ENCODE measurements at places on chromosomes 5 and 9.
A peak's percentile ranks its signal among the peaks of the same experiment; 100 is the strongest.

DNA sequence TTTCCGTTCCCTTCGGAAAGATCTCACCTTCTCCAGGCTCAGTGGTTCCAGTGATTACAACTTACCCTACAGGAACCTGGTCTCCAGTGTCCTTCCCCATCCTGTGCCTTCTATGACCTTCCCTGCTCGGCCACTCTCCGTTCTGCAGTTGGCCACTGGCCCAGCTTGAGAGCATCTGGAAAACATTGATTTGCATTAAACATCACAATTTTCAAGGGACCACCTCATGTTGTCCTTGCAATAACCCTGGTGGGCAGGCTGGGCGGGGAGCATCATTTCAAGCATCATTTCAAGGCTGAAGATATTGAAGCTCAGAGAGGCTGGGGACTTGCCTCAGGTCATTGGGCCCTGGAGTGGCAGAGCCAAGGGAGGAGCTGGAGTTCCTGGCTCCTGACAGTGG, 177.4 kb downstream of the SEC61B start:
- DNase-seq = no peak

DNA sequence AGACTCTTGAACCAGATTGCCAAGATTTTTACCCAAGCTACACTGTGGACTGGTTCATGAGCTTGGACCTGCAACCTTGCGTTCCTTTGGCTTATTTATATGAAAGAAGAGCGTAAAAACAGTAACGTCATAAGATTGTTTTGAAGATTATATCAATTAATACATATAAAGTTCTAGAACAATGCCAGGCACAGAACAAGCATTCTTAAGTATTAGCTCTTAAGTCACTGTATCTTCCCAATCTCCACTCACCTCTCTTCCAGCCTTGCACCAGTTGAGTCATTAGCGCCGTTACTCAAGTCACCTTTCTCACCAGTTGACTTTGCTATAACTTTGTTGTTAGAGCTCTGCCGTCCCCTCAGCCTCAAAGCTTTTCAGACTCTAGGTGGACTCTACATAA, 415.7 kb downstream of the PLK2 start:
- DNase-seq = no peak

DNA sequence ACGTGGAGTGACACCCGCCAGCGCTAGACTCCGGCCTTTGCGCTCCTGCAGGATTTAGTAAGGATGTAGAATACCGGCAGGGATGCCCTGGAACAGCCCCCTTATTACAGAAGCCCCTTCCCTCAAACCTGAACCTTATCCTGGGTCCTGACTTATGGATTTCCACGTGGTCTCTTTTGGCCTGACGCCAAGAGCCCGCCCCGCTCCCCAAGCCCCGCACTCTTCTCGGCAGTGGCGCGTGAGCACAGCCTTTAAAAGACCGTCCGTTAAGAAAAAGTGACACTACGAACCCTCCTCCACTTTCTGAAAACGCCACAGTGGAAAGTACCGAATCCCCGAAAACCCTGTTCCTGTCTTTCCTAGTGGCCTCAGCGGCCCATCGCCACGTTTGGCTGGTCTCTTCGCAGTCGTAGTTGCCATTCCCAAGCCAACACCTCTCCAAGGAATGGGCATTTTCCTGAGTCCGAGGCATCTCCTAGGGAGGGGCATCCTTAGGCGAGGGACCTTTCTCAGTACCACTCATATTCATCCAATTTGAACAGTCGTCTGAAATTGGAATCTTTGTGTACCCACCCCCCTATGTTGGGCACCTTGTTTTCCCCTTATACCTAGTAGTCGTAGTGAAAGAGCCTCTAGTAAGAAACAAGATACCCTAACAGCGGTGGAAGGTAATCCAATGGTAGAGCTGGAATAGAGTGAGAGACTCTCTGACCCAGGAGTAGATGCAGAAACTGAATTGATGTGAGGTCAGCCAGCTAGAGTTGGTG, 732 bp upstream of the MCIDAS start:
- no peak for DNase-seq

DNA sequence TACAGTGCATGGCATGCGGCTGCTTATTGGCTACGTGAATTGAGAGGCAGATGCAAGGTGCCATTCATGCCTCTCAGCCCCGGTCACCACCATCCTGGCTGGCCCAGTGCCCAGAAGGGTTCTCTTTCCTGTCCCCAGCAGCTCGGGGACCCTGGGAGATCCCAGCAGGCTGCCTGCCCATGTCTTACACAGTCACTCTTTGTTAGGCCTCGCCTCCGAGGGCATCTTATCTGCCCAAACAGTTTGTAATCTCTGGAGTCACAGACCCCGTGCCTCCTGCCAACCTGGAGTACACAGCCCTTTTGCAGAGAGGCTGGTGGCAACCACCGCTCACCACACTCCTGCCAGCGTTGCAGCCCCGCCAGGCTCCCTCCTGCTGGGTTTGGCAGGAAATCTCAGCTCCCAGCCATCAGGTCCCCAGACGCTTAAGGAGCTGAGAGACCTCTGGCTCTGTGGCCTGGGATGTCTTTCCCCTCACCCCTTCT, 7.0 kb upstream of the AK1 start:
- DNase-seq = no peak

DNA sequence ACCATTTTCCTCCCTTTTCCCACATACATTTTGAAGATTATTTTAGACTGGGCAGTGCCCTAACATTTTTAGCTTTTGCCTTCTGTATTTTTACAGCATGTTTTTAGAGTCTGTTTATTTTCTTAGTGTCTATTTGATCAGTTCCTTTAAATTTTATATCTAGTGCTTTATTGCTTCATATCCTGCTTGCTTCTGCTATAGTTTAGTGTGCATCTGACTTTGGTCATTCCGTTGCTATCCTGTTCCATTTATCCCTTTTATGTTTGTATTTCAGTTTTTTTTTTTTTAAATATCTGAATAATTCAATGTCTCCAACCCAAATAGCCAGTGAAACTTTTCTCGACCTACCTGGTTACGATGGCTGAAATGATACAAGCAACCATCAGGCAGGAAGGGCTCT, 203.8 kb downstream of the ARHGAP26 start:
- no peak for DNase-seq

- no peak for DNase-seq
Observed at GRCh38 chr9:10232352-10232930, 380.4 kb downstream of the PTPRD start.

DNA sequence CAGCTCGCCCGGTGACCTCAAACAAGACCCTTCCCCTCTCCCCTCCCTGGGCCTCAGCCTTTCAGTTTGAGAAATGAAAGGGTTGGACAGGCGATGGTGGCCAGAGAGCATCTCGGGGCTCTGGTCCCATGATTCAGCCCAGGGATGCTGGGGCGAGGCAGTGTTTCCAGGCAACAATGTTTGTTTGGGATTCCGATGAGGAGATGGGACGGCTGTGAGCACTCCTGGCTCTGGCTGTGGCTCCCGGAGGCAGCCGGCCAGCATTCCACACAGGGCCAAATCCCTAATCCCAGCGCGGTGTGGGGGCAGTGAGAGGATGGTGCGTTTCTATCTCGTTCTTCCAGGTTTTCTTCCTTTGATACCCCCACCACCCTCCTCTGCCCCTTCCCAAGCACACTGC, 66.0 kb downstream of the HMCN2 start:
- no peak for DNase-seq

DNA sequence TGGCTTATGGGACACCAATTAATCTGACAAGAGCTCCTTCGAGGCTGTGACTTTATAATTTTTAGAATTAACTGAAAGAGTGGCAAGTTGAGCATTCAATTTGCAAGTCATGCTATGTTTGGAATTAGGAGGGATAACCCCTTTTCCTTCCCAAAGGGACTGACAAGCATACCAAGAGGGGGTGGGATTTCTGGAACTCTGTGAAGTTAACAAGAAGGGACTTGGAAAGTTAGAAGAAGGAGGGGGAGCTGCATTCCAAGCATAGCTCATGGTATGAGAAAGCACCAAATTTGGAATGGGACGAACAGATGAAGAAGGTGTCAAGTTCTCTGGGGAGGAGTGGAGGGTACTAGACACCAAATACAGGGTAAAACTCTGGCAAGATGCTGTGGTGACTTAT, 8.9 kb upstream of the PALM2AKAP2 start:
- no peak for DNase-seq

GRCh38 chr9:86731511-86732063, 215.7 kb downstream of the GAS1 start:
- DNase-seq = no peak

DNA sequence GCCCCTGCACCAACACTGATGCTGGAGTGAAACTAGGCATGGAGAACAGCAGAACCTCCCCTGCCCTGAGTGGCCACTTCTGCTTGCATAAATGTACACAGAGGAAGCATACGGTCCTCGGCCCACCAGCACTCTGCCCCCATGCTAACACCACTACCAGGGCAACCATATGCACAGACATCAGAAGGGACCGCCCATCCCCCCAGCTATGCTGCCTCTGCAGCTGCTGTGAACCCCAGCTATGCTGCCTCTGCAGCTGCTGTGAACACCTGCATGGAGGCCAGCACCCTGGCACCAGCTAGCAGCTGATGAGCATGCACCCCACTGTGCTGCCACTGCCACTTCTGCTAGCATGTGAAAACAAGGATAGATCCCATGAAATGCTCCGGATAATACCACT, 250.3 kb downstream of the TUSC1 start:
- no peak for DNase-seq

- DNase-seq = no peak
Observed at GRCh38 chr5:87347272-87347671, 65.5 kb downstream of the CCNH start.

DNA sequence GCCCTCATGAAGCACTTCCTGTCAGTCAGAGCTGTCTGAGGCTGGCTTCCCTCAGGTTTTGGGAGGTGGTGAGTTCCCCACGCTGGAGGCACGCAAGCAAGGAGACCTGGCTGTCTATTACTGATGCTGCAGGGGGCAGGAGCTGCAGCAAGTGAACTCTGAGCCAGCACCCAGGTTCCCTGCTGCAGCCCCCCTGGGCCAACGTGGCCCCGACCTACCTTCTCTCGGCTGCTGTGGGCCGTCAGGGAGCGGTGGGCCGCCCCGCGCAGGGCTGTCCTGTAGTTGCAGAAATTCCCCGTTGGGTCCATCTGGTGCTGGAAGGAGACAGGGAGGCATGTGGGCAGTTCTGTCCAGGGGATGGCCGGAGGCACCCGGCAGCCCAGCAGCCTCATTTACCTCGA, 46.8 kb upstream of the RNF130 start:
- no peak for DNase-seq

GRCh38 chr9:112831281-112831851, 59.3 kb downstream of the SLC46A2 start:
- peak; percentile 16 for DNase-seq

- DNase-seq = peak; percentile 77
Observed at GRCh38 chr5:135245521-135246499, 153.2 kb downstream of the MACROH2A1 start.

DNA sequence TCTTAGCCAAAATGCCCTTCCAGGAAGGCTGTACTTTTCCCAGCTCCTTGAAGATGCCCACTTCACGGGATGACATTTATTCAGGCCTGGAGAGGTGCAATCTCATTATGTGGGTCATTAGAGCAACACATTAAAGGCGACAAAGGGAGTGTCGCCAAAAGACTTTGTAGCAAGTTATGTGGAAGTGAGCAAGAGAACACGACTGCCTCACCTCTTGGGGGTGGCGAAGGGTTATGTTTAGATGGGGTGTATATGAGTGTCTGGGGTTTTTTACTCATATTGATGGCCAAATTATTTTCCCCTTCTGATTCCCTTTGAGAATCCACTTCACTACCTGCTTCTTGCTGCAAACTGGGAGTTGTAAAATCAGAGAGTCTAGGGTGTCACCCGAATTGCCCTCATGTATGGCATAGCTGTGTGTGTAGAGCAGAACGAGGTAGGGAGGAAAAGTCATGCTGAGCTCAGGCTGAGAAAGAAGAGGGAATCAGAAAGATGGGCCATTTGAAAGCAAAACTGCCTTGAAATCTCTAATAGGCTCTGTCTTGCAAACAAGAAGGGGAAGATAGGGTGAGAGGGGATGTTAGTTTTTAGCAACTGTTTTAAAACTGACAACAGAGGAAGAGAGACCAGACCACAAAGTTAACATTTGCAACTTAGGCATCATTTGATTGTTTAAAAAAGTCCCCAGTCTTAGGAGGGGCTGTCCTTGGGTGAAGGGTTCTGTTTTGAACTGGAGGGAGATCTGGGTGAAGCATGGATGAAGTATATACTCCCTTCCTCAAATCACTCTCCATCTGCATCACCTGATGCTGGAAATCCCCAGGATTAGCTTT, 97.1 kb upstream of the IL12B start:
- no peak for DNase-seq

DNA sequence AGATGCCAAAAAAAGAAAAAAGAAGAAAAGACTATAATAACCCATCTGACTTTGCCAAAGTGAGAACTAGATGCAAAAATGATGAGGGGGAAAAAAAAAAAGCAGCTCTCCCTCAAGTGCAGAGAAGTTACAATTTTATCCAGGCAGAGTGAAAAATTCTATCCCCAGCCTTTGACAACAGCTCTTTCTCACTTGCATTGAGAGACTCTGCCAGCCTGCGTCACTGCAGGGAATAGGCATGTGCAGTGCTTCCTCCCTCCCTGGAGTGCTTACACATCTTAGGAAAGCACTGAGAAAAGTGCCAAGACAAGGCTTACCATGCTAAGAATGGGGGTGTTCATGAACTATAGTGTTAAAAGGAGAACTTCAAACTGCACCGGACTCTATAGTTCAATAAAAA, 418.6 kb upstream of the TYRP1 start:
- no peak for DNase-seq

DNA sequence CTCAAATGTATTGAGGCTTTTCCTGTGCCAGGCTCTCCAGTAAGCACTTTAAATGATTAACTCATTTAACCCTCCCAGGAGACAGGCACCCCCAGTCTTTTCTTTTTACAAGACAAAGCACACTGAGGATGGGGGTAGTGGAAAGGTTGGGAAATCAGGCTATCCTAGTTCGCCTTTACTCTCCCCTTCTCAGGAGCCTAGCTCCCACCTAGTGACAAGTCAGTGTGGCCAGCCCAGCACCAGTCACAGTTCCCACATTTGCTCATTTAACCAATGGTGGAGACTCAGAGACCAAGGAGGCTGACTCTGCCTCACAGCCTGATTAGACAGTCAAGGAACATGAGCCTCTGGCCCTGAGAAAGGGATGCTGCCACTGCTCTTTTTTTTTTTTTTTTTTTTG, 3.5 kb downstream of the ALDH7A1 start:
- no peak for DNase-seq

DNA sequence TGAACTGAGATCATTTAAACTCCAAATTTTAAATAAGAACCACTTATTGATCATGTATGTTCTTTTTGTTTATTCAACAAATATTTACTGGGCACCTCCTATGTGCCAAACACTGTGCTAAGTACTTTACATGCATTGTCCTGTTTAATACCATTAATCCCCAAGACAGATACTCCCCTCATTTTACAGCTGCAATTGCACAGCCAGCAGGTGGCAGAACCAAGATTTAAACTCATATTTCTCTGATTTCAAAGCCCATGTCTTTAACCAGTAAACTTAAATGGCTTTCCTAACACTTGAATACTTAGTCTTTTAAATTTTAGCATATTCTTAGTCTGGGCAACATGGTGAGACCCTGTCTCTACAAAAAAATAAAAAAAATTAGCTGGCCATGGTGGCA, 43.4 kb upstream of the KIAA1958 start:
- peak; percentile 16 for DNase-seq

GRCh38 chr5:110865400-110866094, 126.7 kb downstream of the SLC25A46 start:
- peak; percentile 2 for DNase-seq

GRCh38 chr5:136776022-136776927, 410.9 kb upstream of the TRPC7 start:
- DNase-seq = no peak
